Stimulated activated CD8-positive, alpha-beta memory T cell treated with anti-CD3 and anti-CD28 coated beads, Interleukin-15, amount 100 ng/mL, for 1 hour (primary cell): ENCODE measurements at places on chromosomes 5 and 9.

DNA sequence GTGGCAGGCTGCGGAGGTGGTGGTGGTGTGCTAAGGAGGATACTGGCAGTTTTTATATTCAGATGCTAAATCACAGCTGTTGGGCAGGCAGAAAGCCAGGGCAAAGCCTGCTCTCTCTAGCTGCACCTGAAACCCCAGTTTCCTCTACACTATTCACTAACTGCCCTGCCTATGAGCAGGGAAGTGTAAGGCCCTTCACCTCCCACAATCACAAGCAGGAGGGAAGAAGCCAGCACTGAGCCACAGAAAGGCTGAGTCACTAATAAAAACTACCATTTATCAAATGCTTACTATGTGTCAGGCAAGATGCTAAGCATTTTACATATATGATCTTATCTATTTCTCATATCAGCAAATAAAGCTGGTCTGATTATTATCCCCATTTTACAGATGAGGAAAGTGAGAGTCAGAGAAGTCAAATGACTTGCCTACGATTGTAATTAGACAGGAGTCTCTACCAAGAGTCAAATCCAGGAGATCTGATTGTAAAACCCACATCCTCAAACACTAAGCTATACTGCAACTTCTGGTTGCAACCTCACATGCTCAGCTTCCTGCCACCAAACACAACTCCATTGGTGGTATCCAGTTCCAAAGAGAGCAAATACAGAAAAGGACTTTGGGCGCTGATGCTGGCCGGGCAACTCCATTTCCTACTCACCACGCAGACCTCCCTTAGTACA, 17.7 kb upstream of the IL6ST start:
- DNase-seq = peak; percentile 2

DNA sequence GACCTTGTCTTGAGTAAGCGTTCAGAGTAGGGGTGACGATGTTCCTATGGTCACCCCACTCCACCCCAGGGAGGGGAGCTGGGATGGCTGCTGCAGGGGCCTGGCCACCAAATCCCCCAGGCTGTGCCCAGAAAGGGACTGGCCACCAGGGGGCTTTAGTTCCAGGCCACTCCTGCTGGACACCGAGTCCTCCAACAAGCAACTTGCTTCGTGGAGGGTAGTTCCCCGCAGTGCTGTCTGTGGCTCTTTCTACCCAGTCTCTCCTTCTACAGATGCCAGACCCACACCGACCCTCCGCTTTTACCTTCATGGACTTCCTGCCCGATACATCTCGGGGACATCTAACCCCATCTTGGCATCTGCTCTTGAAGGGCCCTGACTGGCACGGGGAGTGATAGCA, 35.7 kb upstream of the GABRP start:
- DNase-seq = no peak

GRCh38 chr5:102638912-102639652, 116.0 kb upstream of the PAM start:
- DNase-seq = no peak

- no peak for DNase-seq
Observed at GRCh38 chr5:59178071-59178470, 595.2 kb downstream of the RAB3C start.

- no peak for DNase-seq
Observed at GRCh38 chr9:132586830-132587591, 4.6 kb downstream of the BARHL1 start.

DNA sequence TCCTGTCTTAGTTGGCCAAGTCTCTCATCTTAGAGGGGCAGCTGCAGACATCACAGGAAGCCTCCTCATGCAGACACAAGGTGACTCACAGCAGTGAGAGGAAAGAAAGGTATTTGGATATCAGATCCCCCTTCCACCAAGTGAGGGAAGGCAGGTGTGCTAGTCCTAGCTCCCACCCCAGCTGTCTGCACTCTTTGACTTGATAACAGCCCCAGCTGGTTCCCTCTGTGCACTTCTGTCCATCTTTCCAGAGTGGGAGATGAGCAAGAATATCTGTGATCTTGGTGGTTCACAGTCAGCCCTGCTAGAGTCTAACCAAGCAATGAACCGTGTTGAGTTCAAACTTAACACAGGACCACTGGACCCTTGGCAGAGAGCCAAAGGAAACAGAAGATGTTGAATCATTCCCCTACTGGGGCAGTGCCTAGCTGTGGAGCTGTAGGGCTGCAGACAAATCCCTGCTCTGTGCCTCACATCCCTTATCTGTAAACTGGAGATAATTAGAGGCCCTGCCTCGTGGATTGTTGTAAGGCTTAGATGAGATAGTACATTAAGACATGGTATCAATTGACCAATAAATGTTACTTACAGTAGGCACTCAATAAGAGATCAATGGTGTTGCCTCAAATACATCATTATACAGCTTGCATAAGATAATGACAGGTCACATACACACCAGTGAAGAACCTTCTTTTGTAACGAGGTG, 39.1 kb downstream of the SH3RF2 start:
- no peak for DNase-seq

GRCh38 chr5:103408408-103408807, 149.8 kb downstream of the MACIR start:
- DNase-seq = no peak

DNA sequence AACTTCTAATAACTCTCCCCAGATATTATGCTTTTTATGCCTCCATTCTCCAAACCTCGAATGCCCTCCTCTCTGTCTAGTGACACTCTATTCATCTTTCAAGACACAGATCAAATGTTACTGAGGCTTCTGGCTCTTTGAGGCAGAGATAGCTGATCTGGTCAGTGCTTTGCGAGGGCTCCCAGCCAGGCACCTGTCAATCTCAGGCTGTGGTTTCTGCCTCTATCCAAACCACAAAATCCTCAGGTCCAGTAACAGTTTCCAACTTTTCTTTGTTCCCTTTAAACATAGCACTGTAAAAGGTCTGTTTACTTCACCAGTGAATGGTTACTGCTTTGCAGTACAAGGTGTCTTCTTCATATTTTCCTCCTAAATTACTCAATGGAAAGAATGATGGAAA, 11.5 kb upstream of the STK32A start:
- DNase-seq = no peak

- no peak for DNase-seq
Observed at GRCh38 chr9:94867842-94868312, 141.4 kb downstream of the AOPEP start.

GRCh38 chr5:102753889-102754766, 977 bp upstream of the PAM start:
- DNase-seq = no peak

DNA sequence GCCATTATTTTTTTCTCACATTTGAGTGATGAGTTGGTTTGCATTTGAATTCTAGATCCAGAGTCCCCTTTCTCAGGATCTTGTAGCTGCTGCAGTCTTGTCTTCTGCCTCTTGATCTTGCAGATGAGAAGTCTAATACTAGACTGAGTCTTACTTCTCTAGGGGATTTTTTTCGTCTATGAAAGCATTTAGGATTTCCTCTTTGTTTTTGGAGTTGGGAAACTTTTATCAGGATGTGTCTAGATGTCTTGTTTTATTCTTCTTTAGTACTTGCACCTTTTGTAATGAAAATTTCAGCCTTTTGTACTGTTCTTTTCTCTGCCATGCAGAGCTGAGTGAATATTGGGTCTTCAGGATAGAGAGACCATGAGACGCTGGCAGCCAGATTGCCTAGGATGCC, 65.4 kb downstream of the ZNF618 start:
- DNase-seq = no peak

GRCh38 chr5:73186976-73187375, 14.0 kb downstream of the TMEM174 start:
- DNase-seq = no peak

- DNase-seq = no peak
Observed at GRCh38 chr5:69268899-69269298, 34.2 kb downstream of the CDK7 start.

DNA sequence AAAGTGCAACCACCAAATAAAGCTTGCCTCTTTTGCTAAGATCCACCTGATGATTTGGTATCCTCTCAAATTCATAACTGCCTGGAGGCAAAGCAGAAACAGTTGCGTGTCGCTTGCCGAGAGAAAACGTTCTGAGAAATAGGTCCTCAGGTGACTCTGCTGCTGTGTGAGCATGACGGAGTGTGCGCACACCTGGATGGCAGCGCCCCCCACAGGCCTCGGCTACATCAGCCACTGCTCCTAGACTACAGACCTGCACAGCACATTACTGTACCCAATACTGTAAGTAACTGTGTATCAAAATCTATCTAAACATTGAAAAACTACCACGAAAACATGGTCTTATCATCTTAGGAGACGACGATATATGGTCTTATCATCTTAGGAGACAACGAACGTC, 87.4 kb downstream of the CAMSAP1 start:
- DNase-seq = no peak

- no peak for DNase-seq
Observed at GRCh38 chr5:176742246-176743105, 67.9 kb upstream of the UNC5A start.

- DNase-seq = no peak
Observed at GRCh38 chr5:4879693-4880303, 260.3 kb upstream of the ADAMTS16 start.

GRCh38 chr5:77430726-77431125, 61.4 kb downstream of the WDR41 start:
- no peak for DNase-seq

DNA sequence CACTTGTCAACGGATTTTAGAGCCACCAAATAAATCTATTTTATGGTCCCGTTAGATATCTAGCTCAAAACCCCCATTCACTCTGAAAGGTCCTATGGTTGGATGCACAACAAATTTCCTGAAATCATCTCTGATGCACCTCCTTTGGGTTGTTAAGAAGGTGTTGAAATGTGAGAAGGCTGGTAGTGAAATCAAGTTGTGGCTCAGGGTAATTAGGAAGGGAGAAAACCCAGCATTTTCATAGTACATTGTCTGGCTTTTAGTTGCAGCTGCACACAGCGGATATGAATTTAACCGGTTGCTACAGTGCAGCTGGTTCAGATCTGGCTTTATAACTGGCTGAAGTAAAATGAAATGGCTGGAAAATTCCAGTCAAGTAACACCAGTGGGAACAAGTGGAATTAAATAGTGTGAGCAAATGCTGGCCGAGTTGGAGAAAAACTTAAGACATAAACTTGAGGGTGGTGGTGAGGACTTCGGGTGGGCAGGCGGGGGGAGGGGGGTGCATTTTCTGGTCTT, 17.6 kb downstream of the RGMB start:
- no peak for DNase-seq

- no peak for DNase-seq
Observed at GRCh38 chr5:145473042-145473642, 362.0 kb downstream of the PRELID2 start.

GRCh38 chr5:65440456-65440855, 41.3 kb downstream of the ADAMTS6 start:
- DNase-seq = no peak

DNA sequence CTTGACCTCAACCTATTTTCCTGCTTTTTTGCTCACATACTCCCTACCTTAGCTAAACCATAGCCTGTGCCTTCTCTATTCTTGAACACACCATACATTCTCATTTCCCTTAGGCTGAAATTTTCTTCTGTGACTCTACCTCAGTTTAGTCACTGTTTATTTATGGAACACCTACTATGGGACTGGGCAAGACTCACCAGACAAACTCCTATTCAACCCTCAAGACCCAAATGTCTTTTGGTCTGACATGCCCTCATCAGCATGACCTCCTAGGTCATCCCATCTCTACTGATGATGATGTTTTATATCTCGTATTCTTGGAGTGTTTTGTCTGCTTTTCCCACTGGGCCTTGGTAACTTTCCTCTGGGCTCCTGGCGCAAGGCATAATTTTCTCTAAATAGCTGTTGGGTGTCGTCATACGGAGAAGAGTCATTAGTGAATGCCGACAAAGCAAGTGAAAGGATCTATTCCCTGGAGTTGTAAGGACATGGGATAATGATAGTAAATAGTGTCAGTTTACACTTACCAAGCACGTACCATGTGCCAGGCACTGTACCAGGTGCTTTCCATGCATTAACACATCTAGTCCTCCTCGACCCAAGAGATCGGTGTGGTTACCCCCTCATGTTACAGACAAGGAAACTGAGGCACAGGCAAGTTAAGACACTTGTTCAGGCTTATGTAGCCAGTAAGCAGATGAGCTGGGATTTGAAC, 22.4 kb upstream of the PITX1 start:
- no peak for DNase-seq

- DNase-seq = no peak
Observed at GRCh38 chr5:14247054-14247386, 103.9 kb downstream of the TRIO start.

- no peak for DNase-seq
Observed at GRCh38 chr5:179308563-179309382, 36.5 kb downstream of the ADAMTS2 start.

DNA sequence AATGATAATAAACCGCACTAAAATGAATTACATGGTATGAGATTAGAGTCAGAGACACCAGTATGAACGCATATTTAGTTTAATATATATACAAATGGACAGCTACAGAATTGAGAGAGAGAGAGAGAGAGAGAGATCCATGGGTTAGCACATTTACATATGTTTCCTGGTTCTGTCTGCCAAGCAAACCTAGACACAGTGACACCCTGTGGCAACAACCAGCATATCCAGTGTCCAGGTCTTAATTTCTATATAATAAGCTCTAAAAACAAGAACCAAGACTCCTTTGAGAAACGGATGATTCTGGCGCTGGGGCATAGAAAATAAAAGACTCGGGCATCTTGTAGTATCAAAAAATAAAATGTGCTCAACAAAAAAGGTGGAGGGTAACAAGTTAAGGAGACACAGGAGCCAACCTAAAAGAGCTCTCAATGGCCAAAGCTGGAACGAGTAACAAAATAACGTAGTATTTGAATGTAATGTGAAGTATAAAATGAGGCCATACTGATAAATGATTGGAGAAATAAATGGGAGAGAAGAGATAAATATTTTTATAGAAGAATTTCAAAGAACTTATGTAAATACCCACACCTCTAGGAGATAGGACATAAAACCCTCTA, 84.5 kb downstream of the RFX3 start:
- no peak for DNase-seq

DNA sequence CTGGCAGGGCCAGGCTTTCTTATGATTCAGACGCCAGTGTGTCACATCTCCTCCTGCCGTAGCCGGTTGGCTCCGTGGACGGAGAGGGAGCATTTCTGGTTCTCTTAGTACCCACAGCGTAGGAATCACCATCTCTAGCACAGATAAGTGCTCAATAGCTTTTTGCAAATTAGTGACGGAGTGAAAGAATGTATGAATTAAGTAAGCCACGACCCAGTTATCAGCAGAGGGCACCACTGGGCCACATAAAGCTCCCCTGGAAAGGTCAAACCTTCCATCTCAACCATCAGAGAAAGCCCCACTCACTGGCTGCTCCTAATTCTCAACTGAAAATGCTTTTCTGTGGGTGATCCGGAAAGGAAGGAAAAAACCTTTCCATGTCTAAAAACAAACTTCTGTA, 317.0 kb upstream of the ADCY2 start:
- DNase-seq = no peak

DNA sequence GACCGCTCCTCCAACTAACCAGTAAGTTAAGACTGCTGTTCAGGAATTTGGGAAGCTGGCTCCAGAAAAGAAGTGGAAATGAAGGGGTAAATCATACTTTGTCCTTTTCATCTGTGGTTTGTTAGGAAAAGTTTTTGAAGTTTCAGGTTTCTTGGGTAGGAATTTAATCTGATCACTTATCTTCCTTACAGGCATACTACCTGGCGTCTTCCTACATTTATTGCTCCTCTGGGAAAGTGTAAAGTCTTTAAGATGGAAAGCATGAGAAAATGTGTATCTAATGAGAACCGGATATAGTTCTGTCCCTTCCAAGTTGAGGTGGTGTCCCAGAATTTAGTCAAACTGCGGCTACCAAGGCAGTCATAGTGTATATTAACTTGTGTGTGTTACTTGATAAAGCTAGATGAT, 1.3 kb downstream of the RASA1 start:
- DNase-seq = no peak

GRCh38 chr9:110659891-110660541, 8.6 kb upstream of the MUSK start:
- DNase-seq = no peak
